Astrocyte of the spinal cord (primary cell): ENCODE measurements at places on chromosomes 12 and 14.

GRCh38 chr12:131131077-131131807, 177.5 kb downstream of the ADGRD1 start:
- no peak for DNase-seq

- DNase-seq: no peak
Observed at GRCh38 chr12:49966511-49967041, 4.9 kb downstream of the AQP5 start.

GRCh38 chr14:96940009-96940408, 142.8 kb downstream of the VRK1 start:
- no peak for DNase-seq

- DNase-seq: peak; percentile 80
Observed at GRCh38 chr12:106123551-106124081, 15.1 kb downstream of the NUAK1 start.

DNA sequence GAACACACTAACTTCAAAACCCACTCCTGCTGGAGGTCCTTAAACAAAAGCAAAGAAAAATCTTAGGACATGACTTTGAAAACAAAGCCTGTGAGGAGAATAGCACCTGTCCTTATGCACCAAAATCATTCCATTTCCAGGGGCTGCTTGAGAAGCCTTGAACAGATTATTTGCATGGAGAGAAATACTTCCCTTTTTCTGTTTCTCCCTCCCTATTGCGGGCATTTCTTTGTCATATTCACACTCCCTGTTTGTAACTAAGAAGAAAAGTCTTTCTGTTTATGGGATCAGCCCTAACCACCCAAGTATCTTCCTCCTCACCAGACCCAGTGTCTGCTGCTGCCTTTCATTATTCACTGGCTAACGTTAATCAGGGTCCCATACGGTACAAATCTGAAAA, 218.8 kb downstream of the DPF3 start:
- DNase-seq: no peak

DNA sequence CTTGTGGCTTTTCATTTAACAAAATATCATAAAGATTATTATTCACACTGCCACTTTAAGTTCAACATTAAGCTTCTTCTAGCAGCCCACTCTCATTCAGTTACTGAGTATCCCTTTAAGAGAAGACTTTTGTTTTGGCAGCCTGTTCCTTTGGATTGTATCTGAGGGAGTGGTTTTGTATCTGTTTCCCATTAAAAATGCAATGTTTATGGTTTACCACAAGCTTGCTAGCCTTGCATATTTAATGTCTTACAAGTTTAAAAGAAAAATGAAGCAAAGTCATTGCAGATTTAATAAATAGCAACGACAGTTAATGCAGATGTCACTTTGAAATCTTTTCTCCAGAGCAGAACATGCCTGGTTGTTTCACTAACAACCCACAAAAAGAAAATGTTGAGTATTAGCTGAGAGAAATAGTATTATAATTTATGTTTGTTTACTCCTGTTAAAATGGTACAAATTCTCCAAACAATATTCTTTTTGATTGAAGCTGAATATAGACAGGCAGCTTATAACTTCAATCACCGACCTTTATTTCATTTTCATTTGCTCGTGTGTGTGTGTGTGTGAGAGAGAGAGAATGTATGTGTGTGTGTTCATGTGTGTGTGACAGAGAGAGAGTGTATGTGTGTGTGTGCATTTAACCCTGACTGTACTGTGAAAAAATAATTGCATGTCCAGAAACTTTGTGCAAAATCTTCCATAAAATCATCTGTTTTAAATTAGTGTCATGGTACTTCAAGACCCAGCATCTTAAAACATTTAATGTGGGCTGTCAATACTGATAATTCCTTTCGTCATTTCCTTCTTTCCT, 1.8 kb downstream of the DCN start:
- peak; percentile 88 for DNase-seq

DNA sequence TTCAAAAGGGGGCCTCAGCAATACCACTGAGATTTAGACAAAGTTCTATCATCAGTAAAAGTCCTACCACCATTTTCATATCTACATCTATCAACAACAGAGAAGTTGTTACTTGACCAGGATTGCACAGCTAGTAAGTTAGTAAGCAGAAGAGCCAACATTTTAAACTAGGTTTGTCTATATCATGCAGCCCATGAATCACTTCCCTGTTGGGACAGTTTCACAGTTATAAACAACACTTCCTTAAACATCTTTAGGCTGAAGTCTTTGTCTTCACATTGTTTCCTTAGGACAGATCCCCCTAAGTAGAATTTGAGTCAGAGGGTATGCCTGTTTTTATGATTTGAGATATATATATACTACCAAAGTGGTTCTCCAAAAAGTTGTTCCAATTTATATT, 68.5 kb downstream of the DAO start:
- no peak for DNase-seq

- no peak for DNase-seq
Observed at GRCh38 chr12:113633678-113634332, 162.1 kb upstream of the LHX5 start.

- peak; percentile 57 for DNase-seq
Observed at GRCh38 chr14:77026166-77026929, 2.2 kb downstream of the IRF2BPL start.

- no peak for DNase-seq
Observed at GRCh38 chr12:116897476-116897875, 13.3 kb upstream of the FBXW8 start.

GRCh38 chr14:55332654-55333570, 61.7 kb downstream of the FBXO34 start:
- peak; percentile 51 for DNase-seq

DNA sequence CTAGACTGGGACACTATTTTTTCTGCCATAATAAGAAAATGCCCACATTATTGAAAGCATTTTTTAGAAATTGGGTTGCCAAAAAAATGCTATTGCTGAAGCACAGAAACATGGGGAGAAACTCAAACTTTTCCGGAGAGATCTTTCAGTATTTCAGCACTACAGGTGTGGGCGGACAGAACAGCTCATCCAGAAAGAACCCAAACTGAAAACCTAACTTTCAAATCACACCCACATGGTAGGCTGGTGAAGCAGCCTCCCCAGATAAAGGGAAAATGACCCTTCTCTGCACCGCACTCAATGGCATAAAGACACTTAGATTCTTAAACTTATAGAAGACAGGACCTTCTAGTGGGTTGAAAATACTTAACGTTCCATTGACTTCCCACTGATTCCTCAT, 62.3 kb upstream of the TMPO start:
- no peak for DNase-seq

DNA sequence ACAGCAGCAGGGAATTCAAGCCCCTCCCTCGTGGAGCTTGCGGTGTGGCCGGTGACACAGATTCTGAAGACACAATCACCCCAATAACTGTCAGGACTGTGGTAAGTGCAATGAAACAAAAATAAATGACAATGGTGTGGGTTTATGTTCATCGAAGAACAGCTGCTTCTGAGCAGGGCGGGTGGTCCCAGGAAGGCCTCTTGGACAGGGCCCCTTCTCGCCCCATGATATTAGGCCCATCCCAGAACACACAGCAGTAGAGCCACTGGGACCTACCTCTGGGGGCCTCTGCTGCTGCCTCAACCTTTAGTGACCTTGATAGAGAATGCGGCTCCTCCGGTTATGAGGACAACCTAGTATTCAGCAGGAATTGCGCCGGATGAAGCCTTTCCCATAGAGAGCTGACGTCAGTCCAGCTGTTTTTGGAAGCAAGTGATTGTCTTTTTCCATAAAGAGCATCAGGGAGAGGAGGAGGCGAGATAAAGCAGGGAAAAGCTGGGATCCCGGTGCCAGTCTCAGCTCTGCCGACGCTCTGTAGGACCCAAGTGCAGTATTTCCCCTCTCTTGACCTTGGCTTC, 84.1 kb upstream of the BCL11B start:
- no peak for DNase-seq

- DNase-seq: no peak
Observed at GRCh38 chr14:25680934-25681333, 631.0 kb upstream of the STXBP6 start.

DNA sequence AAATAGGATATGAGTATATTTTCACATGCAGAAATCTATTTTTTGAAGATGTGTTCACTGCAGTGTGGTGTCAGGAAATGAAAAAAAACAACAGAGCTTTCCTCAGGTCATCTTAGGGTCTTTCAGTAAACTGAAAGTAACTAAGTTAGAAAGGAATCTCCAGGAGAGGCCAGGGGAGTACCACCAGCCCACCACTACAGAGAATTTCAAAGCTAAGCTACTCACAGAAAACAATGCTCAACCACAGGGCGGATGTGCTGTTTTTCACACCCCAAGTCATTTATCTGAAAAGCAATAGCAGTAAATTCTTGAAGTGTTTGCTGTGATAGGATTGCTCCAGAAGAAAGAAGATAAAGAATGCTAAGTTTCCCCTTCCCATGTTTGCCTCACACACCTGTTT, 79.0 kb downstream of the IFNG start:
- no peak for DNase-seq

DNA sequence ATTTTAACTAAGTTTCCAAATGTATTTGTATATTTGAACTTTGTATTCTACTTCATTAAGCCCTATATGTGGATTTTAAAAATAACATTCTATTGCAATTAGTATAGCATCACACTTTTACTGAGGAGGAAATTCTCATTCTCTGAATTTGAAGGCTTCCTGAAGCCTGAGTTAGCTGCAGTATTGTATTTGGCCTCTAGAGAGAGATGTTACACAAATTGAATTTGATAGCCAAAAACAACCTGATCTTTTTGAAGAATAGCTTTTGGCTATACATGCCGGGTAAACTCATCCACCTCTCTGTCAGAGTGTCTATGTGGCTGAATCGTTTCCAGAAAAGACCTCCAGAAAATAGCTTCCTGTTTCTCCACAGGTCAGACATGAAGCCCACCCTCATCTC, 316.5 kb upstream of the OR4E1 start:
- no peak for DNase-seq

DNA sequence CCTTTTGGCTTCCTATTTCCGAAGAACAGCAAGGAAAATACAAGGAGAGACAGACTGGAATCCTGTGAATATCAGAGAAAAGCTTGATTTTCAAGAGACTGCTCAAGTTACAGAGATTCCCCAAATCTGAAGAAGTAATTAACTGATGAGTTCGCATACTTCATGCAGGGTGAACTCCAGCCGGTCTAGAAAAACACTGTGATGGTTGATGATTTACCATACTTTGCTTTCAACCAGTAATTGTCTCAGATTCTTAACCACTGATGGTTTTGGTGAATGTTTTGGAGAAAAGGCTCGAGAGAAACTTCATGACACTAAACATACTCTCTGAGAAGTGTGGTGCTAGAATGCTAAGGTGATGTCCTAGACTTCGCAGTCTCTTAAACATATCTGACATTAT, 4.4 kb upstream of the PLXNC1 start:
- DNase-seq: no peak

- no peak for DNase-seq
Observed at GRCh38 chr14:104319491-104320241, 181.3 kb downstream of the KIF26A start.

- no peak for DNase-seq
Observed at GRCh38 chr14:49732896-49733295, 35.1 kb upstream of the KLHDC2 start.

DNA sequence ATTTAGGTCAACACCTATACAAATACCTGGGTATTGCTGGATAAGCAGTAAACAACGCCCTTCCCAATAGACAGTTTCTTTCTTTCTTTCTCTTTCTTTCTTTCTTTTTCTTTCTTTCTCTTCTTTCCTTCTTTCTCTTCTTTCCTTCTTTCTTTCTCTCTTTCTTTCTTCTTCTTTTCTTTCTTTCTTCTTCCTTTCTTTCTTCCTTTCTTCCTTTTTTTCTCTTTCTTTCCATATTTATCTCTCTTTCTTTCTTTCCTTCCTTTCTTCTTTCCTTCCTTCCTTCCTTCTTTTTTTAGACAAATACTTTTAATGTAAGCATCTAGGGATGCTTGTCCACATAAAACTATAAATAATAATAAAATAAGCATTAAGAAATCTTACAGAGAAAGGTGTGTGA, 123.2 kb downstream of the KCNK10 start:
- no peak for DNase-seq

- peak; percentile 84 for DNase-seq
Observed at GRCh38 chr12:78886719-78887407, 22.3 kb downstream of the SYT1 start.

DNA sequence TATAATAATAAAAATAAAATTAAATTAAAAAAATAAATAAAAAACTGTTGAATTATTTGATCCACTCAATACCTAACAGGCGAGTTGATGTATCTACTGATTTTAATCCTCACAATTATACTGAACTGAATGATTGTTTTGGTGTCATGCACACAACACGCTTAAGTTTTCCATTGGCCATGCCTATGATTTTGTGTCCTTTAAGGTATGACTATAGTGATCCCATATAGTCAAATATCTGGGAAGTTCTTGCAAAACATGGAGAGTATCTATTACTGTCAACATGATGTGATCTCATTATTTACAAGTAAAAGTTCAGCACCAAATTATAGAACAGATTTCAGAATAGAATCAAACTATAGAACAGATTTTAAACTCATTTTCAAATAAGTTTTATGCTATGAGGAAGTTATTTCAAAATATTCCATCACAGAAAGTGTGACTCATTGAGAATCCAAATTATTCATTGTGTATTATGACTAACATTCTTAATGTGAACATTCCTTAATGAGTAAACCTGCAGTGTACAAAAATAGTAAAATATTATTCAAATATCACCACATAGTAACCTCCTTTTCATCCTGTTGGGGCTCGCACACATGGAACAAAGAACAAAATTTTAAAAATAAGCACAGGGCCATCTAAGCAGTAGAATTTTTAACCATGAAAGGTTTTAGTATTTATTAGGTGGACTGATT, 190.4 kb downstream of the SLC25A21 start:
- peak; percentile 43 for DNase-seq

DNA sequence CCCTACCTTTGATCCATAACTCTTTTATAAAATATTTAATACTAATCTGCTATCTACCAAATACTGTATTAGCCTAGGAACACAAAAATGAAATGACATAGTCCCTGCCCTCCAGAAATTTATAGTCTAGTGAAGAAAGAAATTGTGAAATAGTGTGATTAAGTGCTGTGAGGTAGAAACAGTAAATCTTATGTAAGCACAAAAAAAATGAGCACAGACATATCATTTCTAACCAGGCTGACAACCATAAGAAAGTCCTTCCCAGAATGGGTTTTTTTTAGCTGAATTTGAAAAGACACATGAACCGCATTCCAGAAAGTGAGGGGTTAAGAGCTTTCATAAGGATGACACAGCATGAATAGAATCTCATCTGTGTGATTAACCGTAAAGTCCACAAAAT, 145.9 kb downstream of the SOX5 start:
- DNase-seq: no peak

DNA sequence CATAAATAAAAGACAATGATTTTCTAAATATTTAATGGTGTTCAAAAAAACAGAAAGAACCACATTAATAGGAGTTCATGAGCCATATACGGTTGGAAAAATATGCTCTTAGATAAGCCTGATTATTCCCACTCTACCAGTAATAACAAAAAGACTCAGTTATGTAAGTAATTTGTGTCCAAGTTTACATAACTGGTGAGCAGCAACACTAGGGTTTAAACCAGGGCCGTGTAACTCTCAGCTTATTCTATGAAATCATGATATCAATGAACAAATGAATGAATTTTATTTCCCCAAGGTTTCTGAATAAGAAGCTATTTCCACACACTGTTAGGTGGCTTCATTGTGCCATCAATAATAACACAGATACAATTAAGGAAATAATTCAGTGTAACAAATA, 98.3 kb downstream of the GARIN6 start:
- DNase-seq: no peak

- DNase-seq: peak; percentile 92
Observed at GRCh38 chr12:105226219-105226618, 9.8 kb downstream of the APPL2 start.

- DNase-seq: no peak
Observed at GRCh38 chr12:20125276-20125798, 243.0 kb upstream of the PDE3A start.

GRCh38 chr12:51905471-51906429, 1.6 kb upstream of the ACVRL1 start:
- no peak for DNase-seq
